ENCODE measurements at places on chromosomes 3 and 15. TPM values are rescaled to one million over a fixed set of nuclear protein-coding genes. Genes with fewer than 3 reads are reported as not detected.

Gene GOLGA8G
- not detected for total RNA-seq

Gene TGM4
- total RNA-seq = not detected

Gene NAA50
- total RNA-seq = 90.0 TPM

- no peaks in the 10 kb centered on the region for H3K4me1 ChIP-seq
- H3K4me3 ChIP-seq = no peak overlapping the region
- H3K36me3 ChIP-seq = no peaks in the 10 kb centered on the region
These were observed 374.4 kb downstream of the PTPRG start for GRCh38 chr3:61935814-61936213.

- no peak overlapping the region for H3K4me3 ChIP-seq
- H3K27me3 ChIP-seq = no peaks in the 10 kb centered on the region
- no peak overlapping the region for H3K27ac ChIP-seq
These were observed 122.4 kb downstream of the LSAMP start for GRCh38 chr3:116322750-116323375.

DNA sequence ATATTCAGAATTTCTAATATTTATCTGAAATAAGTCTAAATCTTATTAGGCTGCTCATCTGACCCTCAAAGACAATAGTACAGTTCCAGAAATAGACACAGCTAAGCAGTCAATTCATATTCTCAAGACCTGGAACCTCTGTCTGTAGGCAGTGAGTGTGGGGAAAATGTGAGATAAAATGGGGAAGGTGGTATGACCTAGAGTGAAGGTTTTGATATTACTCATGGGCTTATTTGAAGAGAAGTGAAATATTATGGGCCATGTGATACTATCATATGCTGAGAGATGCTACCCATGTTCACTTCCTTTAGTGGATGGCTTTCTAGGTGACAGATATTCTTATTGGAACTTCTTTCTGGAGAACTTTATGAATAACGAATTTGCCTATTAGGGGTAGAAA, 33.5 kb downstream of the TGFBR2 start:
- H3K27ac ChIP-seq = no peak overlapping the region
- peaks cover 84% of the 10 kb centered on the region for H3K4me1 ChIP-seq
- no peak overlapping the region for H3K4me3 ChIP-seq
- no peaks in the 10 kb centered on the region for H3K27me3 ChIP-seq
- no peak for DNase-seq

DNA sequence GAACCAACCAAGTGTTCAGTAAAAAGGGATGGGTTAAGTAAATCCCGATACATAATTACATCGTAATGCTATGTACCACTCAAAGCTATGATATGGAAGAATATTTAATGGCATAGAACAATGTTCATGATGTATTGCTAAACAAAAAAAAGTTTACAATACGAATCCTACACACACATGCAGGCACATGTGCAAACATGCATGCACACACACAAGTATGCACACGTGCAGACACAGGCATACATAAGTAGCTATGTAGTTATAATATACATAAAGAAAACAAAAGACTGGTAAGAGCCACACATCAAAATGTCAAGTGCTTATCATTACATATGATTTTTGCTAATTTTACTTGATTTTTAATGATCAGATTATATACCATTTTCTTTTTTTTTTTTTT, 74.2 kb downstream of the ARRDC4 start:
- no peak overlapping the region for H3K4me3 ChIP-seq
- no peaks in the 10 kb centered on the region for H3K36me3 ChIP-seq
- no peaks in the 10 kb centered on the region for H3K4me1 ChIP-seq
- DNase-seq = no peak

Data from upper lobe of right lung (tissue), 1 donor.